Activated T-helper 9 cell treated with anti-CD3 and anti-CD28 coated beads, Interleukin-2, amount 50 U/mL, for 16 hours (primary cell): ENCODE measurements at places on chromosomes 3 and 15.

DNA sequence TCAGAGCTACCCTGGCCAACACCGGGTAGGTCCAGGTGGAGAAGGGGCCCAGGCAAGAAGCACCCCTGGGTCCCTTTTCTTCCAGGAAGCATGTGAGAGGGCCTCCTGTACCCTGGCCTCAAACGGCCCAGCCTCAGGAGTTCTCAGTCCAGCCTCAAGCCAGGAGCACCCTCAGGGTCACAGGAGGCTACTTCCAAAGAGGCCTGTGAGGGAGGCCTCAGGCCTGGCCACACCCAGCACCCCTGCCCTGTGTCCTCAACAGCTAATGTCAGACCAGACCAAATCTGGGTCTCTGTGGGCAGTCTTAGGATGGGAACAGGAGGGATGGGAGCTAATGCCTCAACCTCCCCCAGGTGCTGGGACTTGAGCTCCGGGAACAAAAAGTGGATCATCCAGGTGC is 23.5 kb downstream of the PTH1R start:
- no peak for DNase-seq

DNA sequence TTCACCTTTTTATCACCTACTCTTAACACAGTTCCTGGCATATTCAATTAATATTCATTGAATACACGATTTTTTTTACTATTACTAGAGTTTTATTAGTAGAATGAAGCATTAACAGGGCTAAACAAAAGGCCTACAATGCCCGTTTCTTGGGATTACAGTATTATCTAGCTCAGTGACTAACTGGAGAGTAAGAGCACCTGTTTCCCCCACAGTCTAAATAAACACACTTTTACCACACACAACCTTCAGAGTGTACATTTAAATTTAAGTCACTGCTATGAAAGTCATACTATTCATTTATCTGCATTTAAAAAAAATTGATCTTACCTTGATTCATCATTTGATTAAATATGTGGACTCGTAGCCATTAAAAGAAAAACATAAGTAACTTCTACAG is 74.8 kb downstream of the PLOD2 start:
- no peak for DNase-seq

- DNase-seq = no peak
Observed at GRCh38 chr3:25130724-25131520, 297.1 kb upstream of the RARB start.

GRCh38 chr3:158384019-158384418 is 187.0 kb upstream of the MLF1 start:
- DNase-seq = no peak

DNA sequence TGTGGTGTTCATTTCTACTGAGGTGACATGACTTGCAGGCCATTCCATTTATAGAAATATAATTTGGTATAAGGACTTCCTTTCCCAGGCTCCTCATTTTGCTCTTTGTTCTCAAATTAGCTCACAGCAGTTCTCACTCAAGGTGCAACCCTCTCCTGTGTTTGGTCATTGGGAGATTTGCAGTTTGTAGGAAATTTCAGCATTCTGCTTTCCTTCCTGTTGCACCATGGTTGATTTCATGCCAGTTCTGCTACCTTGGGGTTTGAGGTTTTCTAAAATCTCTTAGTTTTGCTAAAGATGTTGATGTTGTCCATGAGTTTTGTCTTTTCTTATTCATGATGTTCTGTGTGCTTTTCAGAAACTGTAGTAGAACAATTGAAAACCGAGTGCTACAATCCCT is 65.7 kb upstream of the PROK2 start:
- DNase-seq = no peak

GRCh38 chr3:47515864-47516319 is 2.4 kb upstream of the ELP6 start:
- DNase-seq = no peak

- DNase-seq = no peak
Observed at GRCh38 chr3:39601241-39601640, 133.8 kb downstream of the MOBP start.

- no peak for DNase-seq
Observed at GRCh38 chr3:126472277-126473006, 3.2 kb downstream of the ZXDC start.

- no peak for DNase-seq
Observed at GRCh38 chr3:6680119-6680806, 180.7 kb upstream of the GRM7 start.

- no peak for DNase-seq
Observed at GRCh38 chr3:61415201-61415600, 146.2 kb upstream of the PTPRG start.

- no peak for DNase-seq
Observed at GRCh38 chr3:13513051-13513912, 33.2 kb downstream of the HDAC11 start.

DNA sequence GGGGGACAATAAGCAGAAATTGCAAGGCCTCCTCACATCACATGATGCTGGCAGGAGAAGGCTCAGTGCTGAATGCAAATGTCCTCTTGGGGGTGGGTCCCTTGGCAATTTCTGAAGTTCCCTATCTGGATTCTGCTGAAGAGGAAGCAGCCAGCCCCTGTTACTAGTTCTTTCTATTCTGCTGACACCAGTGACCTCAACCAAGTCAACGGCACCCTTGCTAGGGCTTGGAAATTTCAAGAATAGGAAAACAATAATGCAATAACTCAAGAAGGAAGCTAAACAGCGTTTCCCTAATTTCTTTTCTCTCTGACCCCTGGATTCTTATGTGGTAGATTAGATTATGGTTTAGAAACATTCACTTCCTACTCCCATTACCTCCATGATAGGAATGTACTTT is 46.2 kb upstream of the FOXP1 start:
- no peak for DNase-seq

- no peak for DNase-seq
Observed at GRCh38 chr3:103752986-103753385, 1318.2 kb downstream of the ZPLD1 start.

GRCh38 chr15:69980341-69981059 is 117.2 kb downstream of the TLE3 start:
- DNase-seq = no peak

DNA sequence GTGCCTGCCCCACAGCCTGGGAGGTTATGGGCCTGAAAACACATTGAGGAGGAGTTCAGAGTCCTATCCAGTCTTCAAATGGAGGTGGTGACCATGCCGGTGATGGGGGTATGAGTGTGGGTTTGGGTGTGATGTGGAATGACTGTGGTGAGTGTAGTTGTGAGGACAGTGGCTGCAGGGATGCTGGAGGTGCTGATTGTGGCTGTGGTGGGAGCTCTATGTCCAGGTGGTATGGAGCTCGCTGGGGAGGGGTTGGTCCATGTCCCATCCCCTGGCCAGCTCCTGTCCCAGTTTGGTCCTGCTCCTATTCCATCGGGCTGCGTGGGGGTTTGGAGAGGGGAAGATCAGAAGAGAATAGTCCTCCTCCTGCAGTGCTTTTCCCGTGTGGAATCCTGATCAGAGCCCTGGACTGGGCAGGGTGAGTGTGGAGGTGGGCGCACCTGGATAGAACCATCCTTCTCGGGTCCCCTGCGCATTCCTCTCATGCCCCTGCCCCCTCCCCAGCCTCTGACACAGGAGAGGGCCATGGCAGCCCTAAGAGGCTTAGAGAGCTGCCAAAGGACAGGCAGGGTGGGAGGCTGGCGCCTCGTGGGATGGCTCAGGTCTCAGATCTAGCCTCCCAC is 23.0 kb upstream of the GOLGA6C start:
- DNase-seq = no peak

DNA sequence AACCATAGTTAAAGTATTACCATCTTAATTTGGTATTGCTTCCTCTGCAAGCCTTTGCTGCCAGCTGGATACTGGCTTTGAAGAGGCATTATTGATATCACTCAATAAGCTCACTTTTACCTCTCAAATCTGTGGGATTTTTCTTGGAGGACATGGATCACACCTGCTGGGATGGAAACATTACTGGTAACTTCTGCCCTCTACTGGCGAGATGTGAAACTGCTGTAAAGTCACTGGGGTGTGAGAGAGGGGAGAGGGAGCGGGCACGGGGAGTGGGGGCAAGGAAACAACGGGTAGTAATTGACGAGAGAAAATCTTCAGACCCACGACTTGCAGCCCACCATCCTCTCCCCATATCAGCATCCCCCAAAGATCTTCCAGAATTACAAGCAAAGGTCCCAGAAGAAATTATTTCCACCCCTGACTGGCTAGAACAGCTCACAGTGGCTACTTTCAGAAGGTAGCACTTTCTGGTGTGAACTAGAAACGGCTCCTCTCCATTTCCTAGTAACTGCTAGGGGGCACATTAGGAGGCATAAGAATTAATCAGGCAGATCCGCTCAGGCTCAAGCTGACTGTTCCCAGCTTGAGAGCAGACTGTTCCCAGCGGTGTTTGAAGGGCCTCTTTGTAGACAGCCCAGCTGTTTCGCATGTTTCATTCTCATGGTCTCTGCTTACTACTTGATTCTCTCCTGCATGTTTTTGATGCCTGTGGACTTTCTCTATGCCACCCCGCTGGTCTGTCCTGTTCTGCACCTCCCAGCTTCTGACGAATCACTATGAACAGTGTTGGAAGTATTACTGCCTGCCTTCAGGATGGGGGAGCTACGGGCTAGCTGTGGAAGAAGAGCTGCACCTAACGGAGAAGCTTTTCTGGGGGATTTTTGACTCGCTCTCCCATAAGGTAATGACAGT is 230.4 kb upstream of the CHRM5 start:
- no peak for DNase-seq

DNA sequence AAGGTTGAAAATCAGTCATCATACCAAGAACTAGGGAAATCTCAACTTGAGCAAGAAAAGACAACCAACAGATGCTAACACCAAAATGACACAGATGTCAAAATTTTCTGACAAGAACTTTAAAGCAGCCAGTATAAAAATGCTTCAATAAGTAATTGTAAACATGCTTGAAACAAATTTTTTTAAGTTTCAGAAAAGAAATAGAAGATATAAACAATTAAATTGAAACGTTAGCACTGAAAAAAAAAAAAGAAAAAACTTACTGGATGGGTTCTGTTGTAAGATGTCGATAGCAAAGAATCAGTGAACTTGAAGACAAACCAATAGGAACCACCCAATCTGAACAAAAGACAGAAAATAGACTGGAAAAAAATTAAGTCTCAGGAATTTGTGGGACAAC is 8.0 kb downstream of the MYD88 start:
- DNase-seq = no peak

DNA sequence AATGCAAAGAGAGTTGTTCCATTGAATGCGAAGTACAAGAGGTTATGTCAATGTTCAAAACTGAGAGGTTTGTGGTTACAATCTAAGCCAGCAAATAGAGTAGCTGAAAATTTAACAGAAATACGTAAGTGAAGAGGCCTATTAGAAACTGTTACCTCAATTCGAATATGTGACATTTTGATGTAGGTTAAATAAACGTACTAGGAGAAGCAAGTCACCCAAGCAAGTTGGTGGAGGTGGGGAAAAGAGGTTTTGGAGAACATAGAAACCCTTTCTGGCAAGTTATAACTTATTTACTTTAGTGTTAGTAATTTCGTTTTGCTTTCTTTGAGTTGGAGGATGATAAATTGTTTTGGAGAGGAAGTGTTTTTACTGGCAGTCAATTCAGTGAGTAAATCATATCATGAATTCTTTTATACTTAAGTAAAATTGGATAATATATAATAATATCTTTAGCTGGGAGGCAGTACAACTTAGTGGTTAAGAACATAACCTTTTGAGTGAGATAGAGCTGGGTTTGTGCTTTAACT is 91.2 kb upstream of the NAALADL2 start:
- no peak for DNase-seq

DNA sequence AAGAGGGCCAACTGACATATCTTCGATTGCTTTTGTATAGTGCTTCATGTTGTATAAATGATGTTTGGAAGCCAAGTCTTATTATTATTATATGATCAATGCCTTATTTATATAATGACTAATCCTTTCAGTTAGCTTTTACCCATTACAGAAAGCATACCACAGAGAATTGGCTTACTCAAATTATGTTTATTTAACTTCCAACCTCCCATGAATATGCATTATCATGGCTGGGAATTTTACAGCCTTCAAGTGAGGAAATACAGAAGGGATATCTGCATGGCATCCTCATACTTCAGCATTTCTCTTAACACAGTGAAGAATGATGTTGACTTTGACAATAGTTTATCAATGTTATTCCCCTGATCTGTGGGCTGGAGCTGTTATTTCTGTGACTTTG is 225.9 kb upstream of the GAP43 start:
- DNase-seq = no peak

- DNase-seq = no peak
Observed at GRCh38 chr3:41426485-41426884, 227.2 kb downstream of the CTNNB1 start.

GRCh38 chr3:135911110-135911509 is 54.4 kb upstream of the PPP2R3A start:
- DNase-seq = no peak
